Activated CD8-positive, alpha-beta memory T cell treated with anti-CD3 and anti-CD28 coated beads for 4 hours (primary cell): ENCODE measurements at places on chromosomes 4 and X.

DNA sequence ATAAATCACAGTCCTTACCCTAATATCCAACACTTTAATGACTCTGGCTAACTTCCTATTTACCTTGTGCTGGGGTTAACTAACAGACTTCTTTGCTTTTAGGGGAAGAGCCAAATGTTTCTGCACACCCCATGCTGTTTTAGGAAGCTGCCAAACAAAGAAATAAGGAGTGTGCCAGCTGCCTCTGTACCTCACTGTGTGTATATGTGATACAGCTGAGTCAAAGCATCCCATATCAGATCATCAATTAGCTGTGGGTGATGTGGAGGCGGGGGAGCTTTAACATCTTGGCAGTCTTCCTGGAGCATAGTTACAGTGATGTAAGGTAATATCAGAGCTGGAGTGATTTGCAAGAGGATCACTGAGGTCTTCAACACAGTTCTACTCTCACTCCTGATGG lies 95.4 kb downstream of the COL25A1 start:
- no peak for DNase-seq

DNA sequence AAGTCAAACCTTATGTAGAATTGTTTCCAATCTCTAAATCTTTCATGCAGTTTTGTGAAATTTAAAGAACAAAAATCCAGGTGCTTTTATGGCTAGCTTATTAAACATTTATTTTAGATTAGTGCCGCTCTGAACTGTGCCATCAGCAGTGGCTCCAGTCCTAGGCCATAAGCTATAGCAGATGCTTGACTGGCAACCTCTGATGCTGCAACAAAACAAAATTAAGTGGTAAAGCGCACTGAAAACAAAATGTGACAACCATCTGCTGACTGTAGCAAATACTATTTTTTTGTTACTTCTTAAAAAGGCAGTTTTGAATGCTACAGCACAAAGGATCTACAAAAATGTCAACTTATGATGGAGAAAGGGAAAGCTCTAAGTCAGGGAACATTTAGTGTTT lies 237.4 kb downstream of the DCLK2 start:
- DNase-seq = no peak

DNA sequence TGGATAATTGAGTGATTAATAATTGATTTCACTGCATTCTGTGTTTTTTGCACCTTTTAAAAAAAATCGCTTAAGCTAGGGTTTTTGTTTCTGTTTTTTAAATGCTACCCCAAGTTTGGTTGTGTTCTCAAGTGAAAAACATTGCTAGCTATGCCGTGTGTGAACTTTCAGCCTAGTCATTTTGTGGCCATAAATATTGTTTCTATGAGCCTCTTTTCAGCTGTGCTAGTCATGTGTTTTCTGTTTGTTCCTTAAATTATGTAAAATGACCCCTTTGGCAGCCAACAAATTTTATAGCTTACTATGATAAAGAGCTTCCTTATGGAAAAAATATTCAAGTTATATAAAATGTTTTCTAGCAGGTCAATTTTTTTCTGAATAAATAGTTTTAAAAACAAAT lies 59.1 kb downstream of the GALNT7 start:
- no peak for DNase-seq

GRCh38 chrX:35699642-35700041 lies 98.5 kb upstream of the MAGEB16 start:
- DNase-seq = no peak

GRCh38 chrX:19496711-19497110 lies 18.6 kb downstream of the MAP3K15 start:
- DNase-seq = no peak

GRCh38 chr4:65502131-65502701 lies 168.1 kb downstream of the EPHA5 start:
- DNase-seq = no peak

- no peak for DNase-seq
Observed at GRCh38 chrX:124030520-124030919, 69.0 kb downstream of the STAG2 start.

DNA sequence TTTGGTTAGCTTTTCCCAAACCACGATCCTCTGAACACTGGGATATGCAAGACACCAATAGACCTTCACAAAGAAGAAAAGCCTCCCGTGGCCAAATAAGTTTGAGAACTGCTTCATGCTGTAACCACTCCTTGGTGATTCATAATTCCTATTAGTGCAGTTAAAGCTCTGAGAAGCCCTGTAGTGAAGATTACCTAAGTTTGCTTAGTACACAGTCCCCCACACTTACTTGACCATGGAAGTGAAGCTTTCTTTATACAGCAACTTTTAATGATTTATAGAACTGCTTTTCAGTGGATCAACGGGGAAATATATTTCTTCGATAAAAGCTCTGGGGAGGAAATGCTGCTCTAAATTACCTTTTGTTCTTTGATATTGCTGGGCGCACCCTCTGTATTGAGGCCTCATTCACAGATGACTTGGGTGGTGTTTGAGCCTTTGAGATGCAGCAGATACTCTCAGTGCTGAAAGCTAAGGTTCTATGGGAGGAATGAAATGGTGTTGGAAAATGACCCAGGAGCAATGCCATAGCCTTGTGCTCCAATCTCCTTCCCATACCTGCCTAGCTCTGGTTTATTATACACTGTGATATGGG lies 67.4 kb downstream of the CBLL2 start:
- no peak for DNase-seq

DNA sequence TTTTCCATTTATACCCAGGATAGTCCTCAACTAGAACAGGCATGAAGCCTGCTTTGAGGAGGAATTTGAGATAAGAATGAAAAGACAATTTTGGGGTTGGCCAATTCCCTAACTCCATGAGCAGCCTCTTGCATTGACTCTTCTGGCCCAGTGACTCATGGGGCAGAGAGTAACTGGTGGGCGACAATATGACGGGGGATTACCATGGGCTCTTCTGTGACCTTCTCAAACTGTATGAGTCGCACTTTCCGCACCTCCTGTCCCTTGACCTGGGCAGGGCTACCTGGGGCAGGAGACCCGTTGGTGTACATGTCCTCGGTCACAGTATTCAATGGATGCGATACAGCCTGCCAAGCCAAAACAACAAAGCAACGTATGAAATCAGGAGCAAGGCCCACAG lies 13.3 kb downstream of the MPP1 start:
- DNase-seq = no peak

- DNase-seq = no peak
Observed at GRCh38 chrX:69503782-69504625, at the start of gene NALF2. Gene NALF2 (plus strand): TSS chrX:69504326. CDS start chrX:69505283, 957 bp downstream.

GRCh38 chrX:149570668-149571067 lies 16.6 kb downstream of the MAGEA9B start:
- DNase-seq = no peak

DNA sequence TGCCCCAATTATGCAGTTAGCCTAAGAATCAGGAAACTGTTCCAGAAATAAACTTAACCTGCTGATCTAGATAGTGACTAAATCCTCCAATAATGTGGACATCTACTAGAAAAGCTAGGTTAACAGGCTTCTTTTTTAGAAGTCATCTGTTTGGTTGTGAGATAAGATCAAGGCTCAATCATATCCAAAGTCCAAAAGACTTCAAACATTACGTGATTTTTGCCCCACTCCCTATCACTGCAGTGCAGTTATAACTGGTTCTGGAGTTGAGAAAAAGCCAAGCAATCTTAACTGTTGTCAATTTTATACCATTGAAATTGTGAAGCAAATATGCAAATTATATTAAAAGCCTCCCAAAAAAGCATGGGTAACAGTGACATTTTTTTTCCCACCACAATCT lies 781.4 kb downstream of the KLHL13 start:
- no peak for DNase-seq

- no peak for DNase-seq
Observed at GRCh38 chr4:173917255-173917960, 366.1 kb downstream of the FBXO8 start.

GRCh38 chr4:182233310-182234090 lies 9.7 kb upstream of the TENM3 start:
- DNase-seq = no peak
